ENCODE measurements at places on chromosomes 2 and 18.

- no peak for DNase-seq
These were observed 51.7 kb upstream of the SPATS2L start for GRCh38 chr2:200254773-200255172.

DNA sequence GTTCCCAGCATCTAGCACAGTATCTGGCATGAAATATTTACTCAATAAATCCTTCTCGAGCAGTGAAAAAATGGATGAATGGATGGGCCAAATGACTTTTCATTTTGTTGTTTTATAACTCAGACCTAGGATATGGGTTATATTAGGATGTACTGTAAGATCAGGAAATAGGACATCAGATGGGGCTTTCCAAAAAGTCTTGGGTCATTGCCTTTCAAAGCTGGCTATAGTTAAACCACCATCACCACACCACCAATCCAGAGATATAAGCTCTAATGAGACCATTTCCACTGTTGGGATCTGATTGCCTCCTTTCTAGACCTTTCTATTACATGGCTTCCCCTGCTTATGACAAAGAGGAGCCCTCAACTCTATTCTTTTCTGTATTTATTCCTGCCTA is 525.0 kb upstream of the TCF4 start:
- DNase-seq, result no peak

DNA sequence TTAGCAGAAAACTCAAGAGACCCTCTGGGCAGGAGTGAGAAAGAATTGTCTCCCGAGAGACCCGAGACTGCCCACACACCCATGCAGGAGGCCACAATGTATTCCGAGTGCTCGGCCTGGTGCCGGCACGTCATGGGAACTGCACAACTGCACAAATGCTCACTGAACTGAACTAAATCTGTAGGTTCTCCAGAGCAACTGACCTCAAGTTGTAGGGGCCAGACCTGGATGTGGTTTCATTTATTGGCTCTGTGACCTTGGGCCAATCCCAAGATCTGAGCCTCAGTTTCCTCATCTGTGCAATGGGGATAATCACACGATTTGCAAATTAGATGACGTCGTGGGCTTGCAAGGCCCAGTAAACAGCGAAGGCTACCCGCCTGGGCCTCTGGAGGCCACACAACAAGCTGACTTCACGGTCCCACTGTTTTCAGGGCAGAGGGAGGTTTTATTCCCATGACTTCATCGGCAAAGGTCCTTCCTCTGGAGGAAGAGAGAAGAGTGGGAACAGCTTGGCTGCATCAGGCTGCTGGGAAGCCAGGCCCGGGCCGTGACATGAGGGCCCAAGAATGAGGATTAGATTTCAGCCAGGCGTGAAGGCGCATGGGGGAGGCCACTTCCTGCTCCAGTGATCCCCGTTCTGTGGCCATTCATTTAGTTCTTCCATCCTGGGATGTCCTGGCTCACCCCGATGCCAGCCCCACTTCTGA is 3.6 kb upstream of the ERFE start:
- DNase-seq, result no peak

DNA sequence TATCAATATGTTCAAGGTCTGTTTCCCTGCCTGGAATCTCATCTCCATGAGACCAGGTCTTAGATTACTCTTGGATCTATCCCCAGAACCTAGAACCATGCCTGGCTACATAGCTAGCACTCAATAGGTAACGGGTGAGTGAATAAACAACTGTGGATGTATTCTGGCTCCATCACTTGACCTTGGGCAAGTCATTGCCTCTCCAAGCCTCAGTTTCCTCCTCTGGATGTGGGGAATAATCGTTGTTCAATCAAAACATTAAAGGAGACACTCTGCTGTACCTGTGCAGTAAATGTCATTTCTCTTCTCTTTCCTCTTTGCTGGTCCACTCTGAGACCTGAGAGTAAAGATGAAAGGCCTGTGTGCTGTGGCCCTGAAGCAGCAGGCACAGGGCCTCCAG is 121.5 kb upstream of the MYCN start:
- no peak for DNase-seq

GRCh38 chr2:197706839-197707207 is 1.7 kb downstream of the MARS2 start:
- no peak for DNase-seq

GRCh38 chr2:137706786-137707613 is 257.3 kb upstream of the HNMT start:
- no peak for DNase-seq

DNA sequence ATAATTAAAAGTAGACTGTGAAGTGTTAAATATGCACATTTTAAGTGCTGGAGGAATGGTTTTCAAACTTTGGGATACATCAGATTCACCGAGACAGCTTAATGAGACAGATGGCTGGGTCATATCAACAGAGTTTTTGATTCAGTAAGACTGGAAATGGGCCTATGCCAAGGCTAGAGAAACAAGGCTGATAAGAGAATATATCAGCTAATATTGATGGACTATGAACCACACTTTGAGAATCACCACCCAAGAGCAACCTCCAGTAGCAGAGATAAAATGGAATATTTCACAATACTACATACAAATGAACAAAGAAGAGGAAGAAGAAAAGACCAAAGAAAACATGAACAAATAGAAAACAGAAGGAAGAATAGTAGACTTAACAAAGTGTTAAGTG is 450.2 kb upstream of the KLHL29 start:
- DNase-seq, result no peak

- no peak for DNase-seq
These were observed 428.3 kb downstream of the PARD3B start for GRCh38 chr2:204973616-204974015.

GRCh38 chr2:120869036-120869729 is 133.5 kb downstream of the GLI2 start:
- DNase-seq, result no peak

DNA sequence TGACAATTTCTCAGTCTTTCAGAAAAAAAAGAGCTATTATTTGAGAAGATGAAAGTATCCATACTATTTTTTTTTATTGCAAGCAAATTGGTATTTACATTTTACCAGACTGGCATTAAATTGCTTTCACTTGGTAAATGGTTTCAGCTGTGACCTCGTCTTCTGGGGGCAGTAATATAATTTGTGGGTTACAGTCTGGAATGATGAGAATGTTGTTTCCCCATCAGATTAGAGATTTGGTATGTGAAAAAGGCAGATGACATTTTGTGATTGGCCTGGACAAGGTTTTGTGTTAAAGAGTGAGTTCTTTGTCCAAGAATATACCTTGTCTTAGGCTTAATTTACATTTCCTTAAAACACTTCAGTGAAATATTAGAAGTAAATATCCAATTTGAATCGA is 390.1 kb upstream of the ST6GAL2 start:
- no peak for DNase-seq

GRCh38 chr2:123211181-123211580 is 813.9 kb upstream of the CNTNAP5 start:
- DNase-seq, result no peak

- DNase-seq, result no peak
These were observed 281.4 kb upstream of the ZNF804A start for GRCh38 chr2:184316921-184317320.

- no peak for DNase-seq
These were observed 1364.0 kb upstream of the NRXN1 start for GRCh38 chr2:52395912-52396311.

DNA sequence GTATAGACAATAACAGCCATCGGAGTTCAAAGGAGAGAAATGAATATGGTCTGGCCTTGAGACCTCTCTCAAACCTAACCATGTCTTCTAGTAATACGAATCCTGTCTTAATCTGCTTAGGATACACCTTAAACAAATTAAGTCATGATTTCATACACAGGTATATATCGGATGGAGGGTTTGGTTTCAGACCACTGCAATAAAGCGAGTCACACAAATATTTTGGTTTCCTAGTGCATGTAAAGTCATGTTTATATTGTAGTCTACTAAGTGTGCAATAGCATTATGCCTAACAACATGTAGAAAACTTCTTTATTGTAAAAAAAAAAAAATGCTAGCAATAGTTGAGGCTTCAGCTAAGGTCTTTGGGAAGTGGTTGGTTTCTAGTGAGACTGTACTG is 73.8 kb downstream of the EML6 start:
- DNase-seq, result no peak

- DNase-seq, result peak; percentile 40
These were observed 23.3 kb upstream of the ROCK1 start for GRCh38 chr18:21134895-21135294.

- DNase-seq, result no peak
These were observed 314.5 kb upstream of the RGPD4 start for GRCh38 chr2:107511970-107512789.

- DNase-seq, result peak; percentile 53
These were observed 70.3 kb downstream of the HAUS1 start for GRCh38 chr18:46174342-46175041.

- no peak for DNase-seq
These were observed 70.8 kb downstream of the TNP1 start for GRCh38 chr2:216789081-216789480.

DNA sequence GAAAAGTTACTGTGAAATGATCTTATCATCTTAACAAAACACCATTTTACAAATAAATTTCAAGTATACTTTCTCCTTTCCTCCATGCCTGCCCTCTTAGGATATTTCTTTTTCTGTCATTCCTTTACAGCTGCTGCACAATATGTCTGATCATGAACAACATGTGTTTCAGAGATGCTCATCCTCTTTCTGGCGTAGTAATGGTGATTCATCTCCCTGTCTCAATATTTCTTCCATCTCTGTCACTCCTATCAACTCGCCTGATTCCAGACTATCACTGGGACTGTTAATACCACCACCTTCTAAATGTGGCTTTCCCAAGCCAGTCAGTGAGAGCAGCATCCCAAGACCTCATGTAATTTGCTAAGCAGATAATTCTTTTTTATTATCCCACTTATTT is 290.5 kb downstream of the GULP1 start:
- no peak for DNase-seq

DNA sequence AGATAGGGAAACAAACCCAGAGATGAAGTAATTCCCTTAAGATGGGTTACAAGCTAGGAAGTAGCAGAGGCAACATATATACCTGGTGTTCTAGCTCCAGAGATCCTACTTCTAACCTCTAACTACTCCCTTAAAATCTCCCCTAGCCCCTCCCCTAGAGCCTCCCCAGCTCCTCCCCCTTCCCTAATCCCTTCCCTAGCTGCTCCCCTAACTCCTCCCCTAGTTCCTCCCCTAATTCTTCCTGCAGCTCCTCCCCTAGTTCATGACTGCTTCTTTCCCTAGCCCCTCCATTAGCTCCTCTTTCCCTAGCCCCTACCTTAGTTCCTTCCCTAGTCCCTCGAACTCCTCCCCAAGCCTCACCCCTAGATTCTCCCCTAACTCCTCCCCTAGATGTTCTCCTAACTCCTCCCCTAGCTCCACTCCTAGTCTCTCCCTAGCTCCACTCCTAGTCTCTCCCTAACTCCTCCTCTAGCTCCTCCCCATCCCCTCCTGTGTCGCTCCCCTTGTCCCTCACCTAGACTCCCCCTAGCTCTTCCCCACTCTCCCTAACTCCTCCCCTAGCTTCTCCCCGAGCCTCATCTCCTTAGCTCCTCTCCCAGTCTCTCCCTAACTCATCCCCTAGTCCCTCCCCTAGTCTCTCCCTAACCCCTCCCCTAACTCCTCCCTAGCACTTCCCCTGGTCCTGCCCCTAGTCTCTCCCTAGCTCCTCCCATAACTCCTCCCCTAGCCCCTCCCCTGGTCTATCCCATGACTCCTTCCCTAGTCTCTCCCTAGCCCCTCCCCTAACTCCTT is 108.9 kb downstream of the CD226 start:
- DNase-seq, result no peak

DNA sequence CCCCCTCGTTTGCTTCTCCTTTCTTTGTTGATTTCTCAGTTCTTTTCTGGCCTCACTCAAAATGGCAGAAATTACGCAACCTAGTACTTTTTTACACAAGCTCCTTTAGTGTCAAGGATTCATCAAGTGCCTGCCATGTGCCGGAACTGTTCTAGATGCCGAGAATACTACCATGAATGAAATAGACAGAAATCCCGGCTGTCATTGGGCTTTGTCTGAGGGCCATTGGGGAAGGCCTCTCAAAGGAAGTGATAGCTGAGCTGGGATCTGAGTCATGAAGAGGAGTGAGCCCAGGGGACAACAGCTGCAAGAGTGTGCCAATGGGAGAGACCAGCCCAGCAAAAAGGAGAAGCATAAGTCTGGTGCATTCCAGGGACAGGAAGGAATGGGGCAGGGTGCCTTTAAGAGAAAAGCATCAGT is 34.3 kb upstream of the PPP1CB start:
- DNase-seq, result no peak

- no peak for DNase-seq
These were observed 34.2 kb downstream of the RAB12 start for GRCh38 chr18:8643326-8643878.

DNA sequence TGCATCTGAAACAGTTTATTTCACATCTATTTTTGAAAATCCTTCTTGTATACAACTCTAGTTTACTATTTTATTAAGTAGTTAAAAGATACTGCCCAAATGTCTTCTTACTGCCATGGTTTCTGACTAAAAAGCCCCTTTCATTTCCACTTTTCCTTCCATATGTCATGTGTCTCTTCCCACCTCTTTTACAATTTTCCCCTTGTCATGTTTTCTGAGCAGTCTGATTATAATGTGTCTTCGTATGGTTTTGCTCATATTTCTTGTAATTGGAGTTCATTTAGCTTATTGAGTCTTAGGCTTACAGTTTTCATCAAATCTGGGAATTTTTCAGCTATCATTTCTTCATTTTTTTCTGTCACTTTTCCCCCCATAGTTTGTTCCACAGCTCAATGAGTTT is 813.9 kb upstream of the GYPC start:
- no peak for DNase-seq

GRCh38 chr2:19881908-19882265 is 19.9 kb downstream of the TTC32 start:
- no peak for DNase-seq

DNA sequence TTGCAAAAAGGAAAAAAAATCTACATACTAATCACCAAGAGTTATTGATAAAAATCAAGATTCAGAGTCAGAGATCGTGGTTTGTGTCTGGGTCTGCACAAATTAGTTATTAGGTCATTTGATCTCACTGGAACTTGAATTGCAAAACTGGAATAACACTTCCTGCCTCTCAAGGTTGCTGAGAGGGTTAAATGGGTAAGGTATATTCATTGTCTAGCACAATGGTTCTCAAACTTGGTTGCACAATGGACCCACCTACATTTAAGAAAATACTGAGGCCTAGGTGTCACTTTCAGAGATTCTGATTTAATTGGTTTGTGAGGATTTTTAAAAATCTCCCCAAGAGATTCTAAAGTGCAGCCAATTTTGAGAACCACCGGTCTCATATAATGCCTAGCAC is 84.8 kb downstream of the COBLL1 start:
- no peak for DNase-seq

- DNase-seq, result no peak
These were observed 2.1 kb downstream of the CNTNAP5 start for GRCh38 chr2:124027182-124027581.

GRCh38 chr2:111679202-111679601 is 204.8 kb downstream of the ANAPC1 start:
- DNase-seq, result no peak

DNA sequence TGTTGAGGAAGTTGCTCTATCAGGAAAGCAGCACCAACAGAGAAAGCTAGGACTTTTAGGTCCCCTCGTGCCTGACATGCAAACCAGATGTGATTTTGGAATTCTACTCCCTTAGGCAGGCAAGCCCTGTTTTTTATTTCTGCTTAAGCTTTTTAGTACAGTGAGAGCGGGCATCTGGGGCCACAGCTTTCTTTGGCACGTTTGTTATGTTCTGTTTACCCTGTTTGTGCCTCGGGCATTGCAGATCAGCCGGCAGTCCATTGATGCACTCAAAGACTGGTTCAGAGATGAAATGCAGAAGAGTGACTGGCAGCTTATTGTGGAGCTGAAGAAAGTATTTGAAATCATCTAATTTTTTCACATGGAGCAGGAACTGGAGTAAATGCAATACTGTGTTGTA is 61.9 kb downstream of the EIF5B start:
- DNase-seq, result no peak

GRCh38 chr2:64288321-64289193 is 144.3 kb upstream of the PELI1 start:
- DNase-seq, result no peak

Data from activated naive CD4-positive, alpha-beta T cell treated with anti-CD3 and anti-CD28 coated beads, Interleukin-2, amount 10 ng/mL, durations not matched to agents 7 days and 5 days (primary cell).